ENCODE measurements at places on chromosomes 1 and 21.

DNA sequence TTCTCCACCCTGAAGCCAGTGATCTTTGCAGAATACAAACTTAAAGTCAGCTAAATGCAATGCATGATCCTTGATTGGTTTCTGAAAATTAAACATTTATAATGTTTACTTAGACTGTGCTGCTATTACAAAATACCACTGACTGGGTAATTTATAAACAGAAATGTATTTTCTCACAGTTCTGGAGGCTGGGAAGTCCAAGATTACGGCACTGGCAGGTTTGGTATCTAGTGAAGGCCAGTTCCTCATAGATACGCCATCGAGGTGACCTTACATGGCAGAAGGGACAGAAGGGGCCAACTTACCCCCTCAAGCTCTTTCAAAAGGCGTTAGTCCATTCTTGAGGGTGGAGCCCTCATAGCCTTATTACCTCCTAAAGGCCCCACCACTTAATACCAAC lies 2.8 kb upstream of the BOLA1 start:
- DNase-seq, result no peak

DNA sequence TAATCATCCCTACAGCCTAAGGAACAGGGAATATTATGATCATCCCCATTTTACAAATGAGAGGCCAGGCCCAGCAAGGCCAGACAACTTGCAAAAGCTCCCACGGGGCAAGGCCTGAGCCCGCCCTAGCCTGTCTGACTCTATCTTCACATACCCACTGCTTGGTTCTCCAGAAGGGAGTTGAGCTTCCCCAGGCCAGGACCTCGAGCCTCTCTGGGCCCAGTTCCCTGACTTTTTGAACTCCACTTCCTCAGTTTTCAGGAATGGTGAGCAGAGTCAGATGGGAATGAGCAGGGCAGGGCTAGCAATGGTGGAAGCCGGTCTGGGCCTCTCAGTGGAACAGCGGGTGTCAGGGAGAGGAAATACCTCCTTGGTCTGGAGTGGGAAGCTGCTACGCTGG lies 39.3 kb downstream of the CACNA1S start:
- no peak for DNase-seq

DNA sequence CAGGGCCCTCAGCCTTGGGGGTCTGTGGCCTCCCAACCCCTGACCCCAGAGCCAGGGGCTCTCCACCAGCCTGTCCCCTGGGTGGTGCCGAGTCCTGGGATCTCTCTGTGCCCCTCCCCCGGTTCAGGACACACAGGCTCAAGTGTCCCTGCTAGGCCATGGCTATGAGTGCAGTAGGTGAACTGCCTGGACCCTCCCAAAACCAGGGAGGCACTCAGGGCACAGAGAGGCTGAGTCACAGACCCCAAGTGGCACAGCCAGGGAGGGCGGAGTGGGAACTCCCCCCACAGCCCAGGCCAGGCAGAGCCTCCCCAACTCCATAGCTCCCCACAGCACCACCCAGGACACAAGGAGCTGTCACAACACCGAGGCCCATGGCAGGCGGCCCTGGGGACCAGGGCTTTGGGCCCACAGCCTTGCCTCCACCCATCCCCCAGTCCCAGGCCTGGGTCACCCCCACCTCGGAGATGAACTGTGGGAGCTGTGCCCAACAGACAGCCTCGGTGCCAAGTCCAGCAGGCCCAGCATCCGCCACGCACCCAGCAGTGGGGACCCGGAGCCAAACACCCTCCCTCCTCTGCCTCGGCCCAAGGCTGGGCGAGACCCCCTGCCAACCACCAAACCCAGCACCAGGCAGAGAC lies 3.2 kb downstream of the DVL1 start:
- no peak for DNase-seq

- DNase-seq, result no peak
Observed at GRCh38 chr1:7930645-7931445, 9.8 kb downstream of the TNFRSF9 start.

GRCh38 chr1:157034137-157034800 lies 11.3 kb downstream of the ARHGEF11 start:
- peak; percentile 45 for DNase-seq

DNA sequence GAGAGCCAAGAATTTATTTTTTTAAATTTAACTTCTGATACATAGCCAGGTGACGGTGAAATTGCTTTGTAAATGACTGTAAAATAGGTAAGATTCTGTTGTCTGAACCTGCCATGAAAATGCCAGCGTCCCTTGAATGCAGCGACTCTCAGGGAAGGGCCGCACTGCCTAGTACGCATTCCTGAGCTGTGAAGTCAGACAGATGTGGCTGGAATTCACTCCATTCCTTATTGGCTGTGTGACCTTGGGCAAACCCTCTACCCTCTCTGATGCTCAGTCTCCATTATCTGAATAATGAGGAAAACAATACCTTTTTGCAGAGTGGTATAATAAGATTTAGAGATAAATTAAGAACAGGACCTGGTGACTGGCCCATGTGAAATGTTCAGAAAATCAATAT lies 167.1 kb upstream of the DAB1 start:
- peak; percentile 60 for DNase-seq

DNA sequence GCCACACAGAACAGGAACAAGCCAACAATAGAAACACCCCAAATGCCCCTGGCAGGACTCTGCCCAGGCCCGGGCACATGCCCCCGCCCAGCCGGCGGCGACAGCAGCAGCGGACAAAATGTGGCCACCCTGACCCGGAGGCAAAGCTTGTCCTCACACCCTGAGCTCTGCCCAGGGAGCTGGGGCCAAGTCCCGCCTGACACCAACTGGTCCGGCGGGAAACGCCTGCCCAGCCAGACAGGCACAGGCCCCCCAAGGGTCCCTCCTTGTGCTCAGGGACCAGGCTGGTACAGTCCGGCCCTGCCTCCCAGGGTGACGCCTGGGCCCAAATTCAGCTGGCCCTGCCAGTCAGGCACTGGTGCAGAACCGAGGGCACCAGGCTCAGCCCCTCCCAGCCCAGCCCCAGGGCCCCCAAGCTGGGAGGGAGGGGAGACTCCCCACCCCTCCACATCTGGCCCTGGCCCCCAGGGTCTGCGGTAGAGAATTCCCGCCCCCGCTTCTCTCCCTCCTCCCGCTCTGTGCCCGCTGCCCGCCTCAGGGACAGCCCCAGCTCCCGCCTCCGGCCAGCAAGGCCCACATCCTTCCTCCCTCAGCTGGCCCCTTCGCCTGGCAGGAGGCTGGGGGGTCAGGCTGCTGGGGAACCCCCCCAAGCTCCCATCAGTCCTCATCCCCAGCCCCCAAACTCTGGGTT lies 2.0 kb downstream of the AHDC1 start:
- peak; percentile 38 for DNase-seq

GRCh38 chr1:114676115-114676514 lies 6.3 kb upstream of the DENND2C start:
- DNase-seq, result no peak
